ENCODE measurements at places on chromosomes 5 and 9.

DNA sequence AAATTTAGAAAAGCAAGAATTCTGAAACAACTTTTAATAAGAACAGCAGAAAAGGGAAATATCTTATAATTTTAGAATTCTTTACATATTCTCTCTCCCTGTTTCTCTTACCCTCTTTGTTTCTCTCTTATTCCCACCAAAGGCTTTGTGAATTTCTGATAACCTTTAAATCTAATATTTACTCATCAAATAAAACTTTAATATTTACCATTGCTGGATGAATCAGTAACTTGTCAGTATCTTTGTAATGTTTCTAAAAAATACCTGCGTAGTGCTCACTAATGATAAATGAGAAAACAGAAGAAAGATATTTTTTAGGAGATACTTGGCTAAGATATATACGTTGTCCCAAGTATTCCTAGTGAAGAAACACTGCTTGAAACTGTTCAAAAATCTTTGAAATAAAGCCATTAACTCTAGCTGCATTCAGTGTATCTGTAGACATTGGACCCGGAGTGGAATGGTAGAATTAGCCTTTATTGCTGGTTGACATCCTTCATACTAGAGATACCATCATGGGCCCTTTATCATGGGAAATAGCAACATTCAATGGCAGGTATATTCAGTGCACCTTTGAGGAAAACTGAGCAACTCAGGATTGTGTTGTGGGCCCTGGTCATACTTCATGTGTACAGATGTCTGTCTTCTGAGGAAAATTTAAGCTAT, 2160.4 kb downstream of the MAT2B start:
- no peak for DNase-seq

DNA sequence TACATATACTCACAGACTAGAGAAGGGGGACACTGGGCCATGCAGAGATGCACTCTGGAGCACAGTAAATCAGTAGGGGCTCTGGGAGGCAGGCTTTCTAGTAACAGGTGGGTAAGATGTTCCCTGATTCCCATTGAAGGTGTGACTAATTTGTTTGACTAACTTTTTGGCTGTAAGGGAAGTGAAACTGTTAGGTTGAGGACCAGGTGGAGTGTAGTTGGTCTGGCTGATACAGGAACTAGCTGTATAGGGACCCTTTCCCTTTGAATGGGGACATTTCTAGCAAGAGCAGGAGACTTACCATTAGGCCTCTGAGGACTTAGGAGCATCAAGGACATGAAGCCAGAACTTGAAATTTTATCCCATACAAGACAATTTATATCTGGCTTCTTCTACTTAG, 989.6 kb upstream of the COX7C start:
- no peak for DNase-seq

- DNase-seq = peak; percentile 60
Measured at GRCh38 chr5:169202969-169203368, 98.0 kb downstream of the SLIT3 start.

DNA sequence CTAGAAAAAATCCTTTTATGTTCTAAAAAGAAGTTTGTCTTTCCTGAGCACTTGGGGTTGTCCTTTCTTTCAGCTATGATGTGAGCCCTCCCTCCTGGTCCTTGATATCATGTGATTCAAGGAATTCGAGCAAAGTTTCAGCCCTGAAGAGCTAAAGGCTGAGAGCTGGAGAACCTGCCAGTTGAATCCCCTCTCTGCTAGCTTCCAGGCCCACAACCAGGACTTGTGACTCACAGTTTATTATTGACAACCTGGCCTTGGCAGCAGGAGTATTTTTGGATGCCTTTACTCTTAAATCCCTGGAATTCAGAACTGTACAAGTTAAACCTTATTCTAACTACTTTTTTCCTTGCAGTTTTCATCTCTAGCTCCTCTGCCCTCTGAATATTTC, 182.8 kb downstream of the SPOCK1 start:
- peak; percentile 62 for DNase-seq

- DNase-seq = no peak
Measured at GRCh38 chr5:161535762-161536161, 10.8 kb downstream of the GABRB2 start.

DNA sequence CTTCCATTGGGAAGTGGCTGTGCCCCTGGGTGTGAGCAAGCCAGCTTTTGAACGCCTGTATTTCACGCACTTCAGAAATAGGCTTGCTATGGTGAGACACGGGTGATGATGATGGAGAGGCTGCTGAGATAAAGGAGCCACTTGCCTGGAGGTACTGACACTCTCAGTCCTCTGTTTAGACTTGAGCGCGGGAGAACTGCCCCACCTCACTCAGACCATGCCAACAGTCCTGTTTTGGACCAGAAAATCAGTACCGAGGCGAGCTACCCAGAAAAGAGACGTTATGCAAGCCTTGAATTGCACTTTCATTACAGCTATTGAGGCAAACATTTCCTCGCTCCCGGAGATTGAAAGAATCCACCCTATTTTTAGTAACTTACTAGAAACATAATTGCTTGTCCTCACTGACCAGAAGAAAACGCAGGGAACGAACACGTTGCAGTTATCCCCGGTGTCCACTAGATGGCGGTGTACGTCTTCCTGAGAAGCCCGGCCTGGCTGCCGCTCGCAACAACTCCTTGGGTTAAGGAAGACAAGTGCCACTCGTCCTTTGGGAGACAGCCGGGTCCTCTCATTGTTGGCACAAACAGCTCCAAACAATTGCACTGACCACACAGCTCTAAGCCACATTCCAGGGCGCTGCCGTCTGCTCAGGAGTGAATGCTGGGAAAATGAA, 142.4 kb downstream of the PSAT1 start:
- DNase-seq = peak; percentile 79

GRCh38 chr5:176508603-176509002, 28.6 kb downstream of the RNF44 start:
- no peak for DNase-seq

All from fibroblast of mammary gland (primary cell).